ENCODE measurements at places on chromosomes 3 and 15.

- DNase-seq: peak; percentile 1
Observed at GRCh38 chr15:85785887-85786780, 8.6 kb downstream of the KLHL25 start.

GRCh38 chr3:86563400-86563970 lies 427.5 kb downstream of the VGLL3 start:
- peak; percentile 74 for DNase-seq

DNA sequence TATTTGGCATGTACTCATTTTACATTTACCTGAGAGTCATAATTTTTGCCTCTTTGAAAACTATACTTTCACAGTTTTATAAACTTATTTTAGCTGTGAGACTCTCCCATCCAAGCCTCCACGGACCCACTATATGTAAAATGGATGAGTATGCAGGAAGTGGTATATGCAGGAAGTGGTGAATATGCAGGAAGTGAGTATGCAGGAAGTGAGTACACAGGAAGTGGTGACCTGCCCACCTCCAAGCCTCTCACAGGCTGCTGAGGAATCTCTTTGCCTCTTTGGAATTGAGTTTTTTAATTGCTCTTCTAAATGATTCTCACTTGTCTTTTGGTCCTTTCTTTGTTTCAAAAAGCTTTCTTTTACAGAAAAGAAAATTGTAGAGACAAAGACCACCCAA lies 85.2 kb downstream of the KBTBD8 start:
- peak; percentile 95 for DNase-seq

GRCh38 chr3:11306817-11307589 lies 34.8 kb downstream of the ATG7 start:
- DNase-seq: no peak

GRCh38 chr15:84731774-84732173 lies 15.8 kb upstream of the SEC11A start:
- no peak for DNase-seq

DNA sequence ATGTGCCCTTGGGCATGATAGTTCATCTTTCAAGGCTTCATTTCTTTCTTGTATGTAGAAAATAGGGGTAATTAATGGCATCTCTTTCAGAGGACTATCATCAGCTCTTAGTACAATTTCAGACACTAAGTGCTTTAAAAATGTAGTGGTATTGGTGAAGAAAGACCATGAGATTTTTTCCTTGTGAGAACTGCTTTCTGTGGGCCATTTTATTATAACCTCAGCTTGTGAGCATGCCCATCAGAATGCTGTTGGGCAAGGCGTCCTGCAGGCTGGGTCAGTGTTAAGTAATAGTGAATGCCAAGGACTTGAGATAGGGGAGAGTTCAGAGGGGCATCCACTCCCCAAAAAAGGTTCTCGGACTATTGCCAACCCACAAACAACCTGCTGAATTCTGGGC lies 187.9 kb downstream of the GHSR start:
- DNase-seq: no peak

GRCh38 chr3:128083980-128084674 lies 31.9 kb downstream of the SEC61A1 start:
- no peak for DNase-seq

DNA sequence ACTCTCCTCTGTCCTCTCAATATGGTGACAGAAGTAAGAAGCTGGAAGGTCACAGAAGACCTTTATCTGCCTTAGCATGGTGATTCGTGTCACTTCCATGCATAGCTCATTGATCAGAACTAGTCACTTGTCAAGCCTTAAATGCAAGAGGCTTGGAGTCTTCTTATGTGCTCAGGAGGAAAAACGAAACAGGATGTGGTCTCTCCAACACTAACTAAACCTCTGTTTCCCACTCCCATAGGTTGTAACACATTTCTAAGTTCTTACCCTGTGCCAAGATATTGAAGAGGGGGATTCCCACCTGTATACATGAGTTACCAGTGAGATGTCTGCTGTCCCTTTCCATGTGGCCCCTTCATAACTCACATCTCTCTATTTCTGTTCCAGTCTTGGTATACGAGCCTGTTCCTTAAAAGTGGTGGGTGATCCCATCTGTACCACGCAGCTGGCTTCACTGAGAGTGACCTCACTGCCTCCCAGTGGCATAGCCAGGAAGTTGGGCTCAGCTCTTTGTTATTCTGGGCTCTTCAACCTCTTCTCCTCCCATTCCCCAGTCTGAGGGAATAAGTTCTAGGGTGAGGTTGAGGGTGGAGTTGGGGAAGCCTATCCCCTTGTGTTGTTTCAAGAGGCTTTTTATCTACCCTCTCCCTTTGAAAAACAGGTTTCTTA lies 203.2 kb upstream of the PPP2R3A start:
- no peak for DNase-seq

DNA sequence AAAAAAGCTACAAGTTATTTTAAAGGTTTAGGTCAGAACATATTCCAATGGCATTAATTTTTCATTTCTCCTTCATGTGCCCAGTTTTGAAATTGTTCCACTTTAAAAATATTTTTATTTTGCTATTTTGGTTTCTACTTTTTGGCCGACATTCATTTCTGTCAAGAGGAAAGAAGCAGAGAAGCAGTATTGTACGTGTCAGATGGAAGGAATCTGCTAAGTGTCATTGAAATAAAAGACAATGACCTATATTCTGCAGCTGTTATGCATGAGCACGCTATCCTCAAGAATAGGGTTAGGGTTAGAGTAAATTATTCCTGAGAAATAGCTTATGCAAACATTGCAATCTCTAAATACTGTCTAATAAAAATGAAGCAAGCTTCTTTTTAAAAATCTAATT lies 941.7 kb downstream of the TUSC7 start:
- DNase-seq: no peak

DNA sequence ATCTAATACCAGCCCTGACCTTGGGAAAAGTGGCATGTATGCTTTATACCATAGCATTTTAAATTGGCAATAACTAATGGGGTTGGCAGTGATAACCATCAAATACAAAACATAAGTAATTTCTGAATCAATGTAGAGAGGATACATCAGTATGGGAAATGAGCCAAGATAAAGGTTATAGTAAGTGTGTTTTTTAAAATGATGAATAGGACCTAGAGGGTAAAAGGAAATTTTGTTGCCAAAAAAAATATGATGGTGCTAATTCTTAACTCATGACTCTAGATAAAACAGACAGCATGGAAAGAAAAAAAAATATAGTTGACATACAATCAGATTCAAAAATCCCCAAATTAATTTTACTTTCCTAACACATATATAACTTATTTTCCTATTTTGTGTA lies 75.4 kb upstream of the ROBO1 start:
- DNase-seq: no peak

- no peak for DNase-seq
Observed at GRCh38 chr15:64780600-64781156, 5.3 kb upstream of the RBPMS2 start.

- peak; percentile 76 for DNase-seq
Observed at GRCh38 chr3:88149101-88149508, 654 bp upstream of the C3orf38 start.

DNA sequence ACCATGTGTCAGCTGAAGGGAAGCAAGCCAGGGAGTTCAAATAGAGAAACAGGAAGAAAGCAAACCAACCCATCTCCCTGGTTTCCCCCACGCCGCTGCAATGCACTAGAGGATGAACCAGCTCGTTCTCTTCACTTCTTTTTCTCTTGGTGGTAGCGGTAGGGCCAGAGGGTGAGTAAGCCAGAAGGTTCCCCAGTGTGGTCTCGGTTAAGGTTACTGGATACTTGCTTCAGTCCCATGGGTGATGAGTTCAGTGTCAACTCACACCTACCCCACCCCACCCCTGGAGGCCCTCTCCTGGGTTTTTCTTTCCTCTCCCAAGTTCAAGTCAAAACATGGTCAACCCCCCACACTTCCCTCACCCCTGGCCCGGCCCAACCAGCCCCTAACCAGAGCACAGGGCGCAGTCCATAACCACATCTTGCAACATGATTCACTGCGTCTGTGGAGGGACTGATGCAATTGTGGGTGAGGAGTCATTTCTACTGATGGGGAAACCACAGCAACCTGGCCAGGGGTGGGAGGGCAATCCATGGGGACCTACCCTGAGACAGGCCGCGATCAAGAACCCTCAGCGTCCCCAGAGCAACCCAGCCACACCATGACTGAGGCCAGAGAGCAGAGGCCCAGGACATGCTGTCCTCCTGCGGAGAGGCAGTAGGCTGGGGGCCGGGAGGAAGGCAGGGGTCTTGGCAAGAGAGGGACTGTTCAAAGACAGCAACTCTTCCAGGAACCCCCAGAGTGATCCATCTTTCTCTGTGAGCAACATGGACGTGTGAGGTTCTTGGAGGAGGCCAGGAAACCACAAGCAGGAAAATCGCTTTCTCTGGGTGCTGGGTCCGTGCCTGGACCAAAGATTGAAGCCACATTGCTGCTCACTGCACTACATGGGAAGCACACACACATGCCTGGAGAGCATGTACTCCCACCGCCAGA lies 276.6 kb downstream of the UACA start:
- no peak for DNase-seq

DNA sequence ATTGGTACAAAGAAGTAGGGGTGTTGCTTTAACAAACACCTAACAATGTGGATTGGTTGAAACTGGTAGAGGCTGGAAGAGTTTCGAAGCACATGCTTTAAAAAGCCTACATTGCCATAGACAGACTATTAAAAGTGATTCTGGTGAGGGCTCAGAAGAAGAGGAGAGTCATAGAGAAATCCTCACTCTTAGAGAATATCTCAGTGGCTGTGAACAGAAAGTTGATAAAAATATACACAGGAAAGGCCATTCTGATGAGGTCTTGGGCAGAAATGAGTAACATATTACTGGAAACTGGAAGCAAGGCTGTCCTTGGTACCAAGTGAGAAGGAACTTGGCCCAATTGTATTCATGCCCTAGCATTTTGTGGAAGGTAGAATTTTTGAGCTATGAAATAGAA lies 173.7 kb upstream of the CRBN start:
- no peak for DNase-seq

DNA sequence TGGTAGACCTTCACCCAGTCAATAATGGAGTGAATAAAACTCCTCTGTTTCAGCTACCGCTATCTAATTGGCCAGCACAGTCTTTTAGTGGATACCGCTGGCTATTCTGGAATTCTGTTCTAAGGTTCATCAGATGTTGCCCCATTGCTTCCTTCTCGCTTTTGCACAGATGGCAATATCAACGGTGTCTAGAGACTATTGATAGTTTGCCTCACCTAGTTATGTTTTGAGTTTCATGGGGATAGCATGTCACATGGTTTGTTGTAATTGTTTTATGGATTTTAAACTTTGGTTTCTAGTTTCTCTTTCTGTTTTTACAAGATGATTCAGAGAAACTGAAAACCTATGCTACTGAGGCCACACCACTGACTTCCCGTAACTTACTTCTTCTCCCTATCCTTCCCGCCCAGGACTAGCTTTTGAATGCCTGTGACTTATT lies 2.0 kb downstream of the XRN1 start:
- DNase-seq: peak; percentile 8

GRCh38 chr15:67828278-67828968 lies 3.1 kb downstream of the SKOR1 start:
- no peak for DNase-seq

- no peak for DNase-seq
Observed at GRCh38 chr3:20052851-20053250, 12.6 kb downstream of the KAT2B start.

DNA sequence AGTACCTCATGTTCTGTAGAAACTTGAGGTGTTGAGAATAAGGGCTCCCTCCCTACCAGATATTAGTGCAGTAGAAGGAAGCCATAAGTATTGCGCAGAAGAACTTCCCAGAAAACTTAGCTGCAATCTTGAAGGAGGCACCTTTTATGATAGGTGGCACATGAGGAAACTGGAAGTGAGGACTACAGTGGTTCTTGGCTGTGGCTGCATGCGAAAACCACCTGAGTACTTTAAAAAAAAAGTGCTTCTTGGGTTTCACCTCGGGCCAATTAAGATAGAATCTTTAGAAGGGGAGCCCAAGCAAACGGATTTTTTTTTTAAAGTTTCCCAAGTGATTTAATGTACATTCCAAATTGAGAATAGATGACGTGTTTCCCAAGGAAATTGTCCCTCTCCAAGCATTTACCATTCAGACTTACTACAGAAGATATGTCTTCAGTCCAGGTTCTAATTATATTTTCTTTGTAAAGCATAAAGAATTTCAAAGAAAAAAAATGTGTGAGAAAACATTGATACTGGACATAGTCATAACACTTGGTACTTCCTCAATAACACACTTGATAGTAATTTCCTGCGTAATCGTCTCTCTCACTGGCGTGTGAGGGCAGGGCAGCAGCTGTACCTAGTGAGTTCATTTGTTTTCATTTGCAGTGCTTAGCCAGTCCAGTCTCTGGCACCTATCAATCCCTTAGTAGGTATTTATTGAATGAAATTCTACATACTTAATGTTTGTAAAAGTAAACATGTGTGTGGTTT lies 12.3 kb upstream of the NR1I2 start:
- no peak for DNase-seq

GRCh38 chr3:111846717-111847116 lies 12.3 kb upstream of the PHLDB2 start:
- DNase-seq: no peak

GRCh38 chr3:4595710-4596113 lies 102.6 kb downstream of the ITPR1 start:
- no peak for DNase-seq

GRCh38 chr15:42046597-42046996 lies 25.8 kb upstream of the PLA2G4E start:
- no peak for DNase-seq

All from RKO (cell line).